Ascending aorta (tissue), 2 donors: ENCODE measurements at places on chromosomes 4 and X.

DNA sequence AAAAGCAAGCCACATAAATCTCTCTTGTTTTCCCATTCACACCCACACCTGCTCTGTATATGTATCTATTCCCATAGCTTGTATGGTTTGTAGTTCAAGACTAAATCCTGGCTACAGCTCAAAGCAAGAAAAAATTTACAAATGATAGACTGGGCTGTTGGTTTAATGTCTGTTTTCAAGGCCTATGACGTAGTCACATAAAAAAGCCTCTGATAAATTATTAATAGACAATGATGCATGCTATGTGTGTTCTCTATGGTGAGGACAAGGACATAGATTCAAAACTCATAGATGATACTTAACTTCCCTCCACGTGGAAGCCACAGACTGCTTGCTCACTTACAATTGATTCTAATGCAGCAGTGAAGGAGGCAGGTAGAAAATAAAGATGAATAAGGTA is 194.0 kb downstream of the LDB2 start:
- no peaks in the 10 kb centered on the region for H3K36me3 ChIP-seq
- no peak overlapping the region for H3K27ac ChIP-seq
- no peaks in the 10 kb centered on the region for H3K27me3 ChIP-seq
- no peak for DNase-seq
- H3K4me3 ChIP-seq: no peak overlapping the region
- no peaks in the 10 kb centered on the region for H3K4me1 ChIP-seq

DNA sequence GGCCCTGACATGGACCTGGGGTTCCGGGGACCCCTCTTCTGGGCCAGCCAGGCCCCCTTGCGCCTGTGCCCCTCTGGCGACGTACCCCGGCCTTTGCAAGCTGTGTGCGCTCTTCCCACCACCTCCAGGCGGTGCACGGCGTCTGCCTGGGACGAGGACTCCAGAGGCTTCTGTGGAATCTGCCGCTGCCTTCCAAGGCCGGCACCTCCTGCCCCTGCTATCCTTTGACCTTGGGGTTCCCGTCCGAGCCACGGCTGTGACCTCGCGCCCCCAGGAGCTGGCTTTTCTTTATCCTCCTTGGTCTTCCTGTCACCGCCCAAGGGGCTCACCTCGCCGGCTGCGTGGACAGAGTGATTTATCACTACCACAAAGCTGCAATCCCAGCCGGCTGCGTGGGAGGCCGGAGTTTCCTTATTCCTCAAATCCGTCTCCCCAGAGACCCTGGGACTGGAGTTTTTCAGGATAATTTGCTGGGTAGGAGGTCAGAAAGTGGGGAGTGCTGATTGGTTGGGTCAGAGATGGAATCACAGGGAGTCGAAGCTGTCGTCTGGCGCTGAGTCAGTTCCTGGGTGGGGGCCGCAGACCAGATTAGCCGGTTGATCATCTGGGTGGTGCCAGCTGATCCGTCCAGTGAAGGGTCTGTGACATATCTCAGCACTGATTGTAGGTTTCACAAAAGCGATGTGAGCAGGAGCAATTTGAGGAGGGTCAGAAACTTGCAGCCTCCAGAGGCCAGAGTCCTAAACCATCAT is 19.8 kb upstream of the PLCXD1 start:
- no peaks in the 10 kb centered on the region for H3K4me1 ChIP-seq
- H3K27ac ChIP-seq: no peak overlapping the region
- no peaks in the 10 kb centered on the region for H3K27me3 ChIP-seq
- H3K4me3 ChIP-seq: no peak overlapping the region
- peak; percentile 58 for DNase-seq
- no peaks in the 10 kb centered on the region for H3K36me3 ChIP-seq

GRCh38 chr4:125551466-125551865 is 236.7 kb downstream of the FAT4 start:
- H3K4me1 ChIP-seq: no peaks in the 10 kb centered on the region
- no peaks in the 10 kb centered on the region for H3K36me3 ChIP-seq
- DNase-seq: no peak
- H3K27me3 ChIP-seq: no peaks in the 10 kb centered on the region
- no peak overlapping the region for H3K27ac ChIP-seq

GRCh38 chr4:68490826-68491457 is 43.7 kb downstream of the TMPRSS11E start:
- H3K4me1 ChIP-seq: no peaks in the 10 kb centered on the region
- no peak for DNase-seq
- no peaks in the 10 kb centered on the region for H3K36me3 ChIP-seq
- no peak overlapping the region for H3K27ac ChIP-seq
